ENCODE measurements at places on chromosomes 7 and 10. TPM values are rescaled to one million over a fixed set of nuclear protein-coding genes. Genes with fewer than 3 reads are reported as not detected.

DNA sequence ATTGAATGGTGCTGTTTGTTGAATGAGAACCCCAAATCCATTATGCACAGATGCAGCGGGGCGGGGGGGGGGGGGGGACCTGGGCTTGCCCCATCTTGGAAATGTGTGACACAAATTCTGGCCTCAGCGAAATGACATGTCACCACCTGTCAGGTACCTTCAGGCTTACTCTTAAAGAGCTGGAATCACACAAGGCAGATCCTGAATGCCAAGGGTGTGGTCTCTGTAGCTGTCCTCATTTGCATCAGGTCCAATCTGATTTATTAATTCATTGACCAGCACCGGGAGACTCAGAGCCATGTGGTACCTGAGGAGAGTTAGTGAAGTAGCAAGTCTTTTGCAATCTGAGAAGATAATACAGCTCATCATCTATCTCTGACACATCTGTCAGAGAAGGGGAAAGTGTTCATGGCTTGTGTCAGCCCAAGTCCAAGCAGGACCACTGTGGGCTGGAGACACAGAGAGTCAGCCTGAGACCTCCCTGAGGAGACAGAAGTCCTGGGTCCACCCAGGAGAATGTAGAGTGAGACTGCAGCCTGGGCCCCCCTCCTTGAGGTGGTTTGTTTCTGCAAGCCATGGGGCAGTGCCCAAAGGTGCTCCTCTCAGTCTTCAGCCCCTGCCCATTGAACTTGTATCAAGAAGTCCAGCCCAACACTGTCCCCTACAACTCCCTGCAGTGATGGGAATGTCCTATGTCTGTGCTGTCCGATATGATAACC, 46.7 kb downstream of the ADCYAP1R1 start:
- H3K36me3 ChIP-seq: no peaks in the 10 kb centered on the region
- no peaks in the 10 kb centered on the region for H3K27me3 ChIP-seq
- DNase-seq: no peak
- H3K27ac ChIP-seq: no peak overlapping the region

DNA sequence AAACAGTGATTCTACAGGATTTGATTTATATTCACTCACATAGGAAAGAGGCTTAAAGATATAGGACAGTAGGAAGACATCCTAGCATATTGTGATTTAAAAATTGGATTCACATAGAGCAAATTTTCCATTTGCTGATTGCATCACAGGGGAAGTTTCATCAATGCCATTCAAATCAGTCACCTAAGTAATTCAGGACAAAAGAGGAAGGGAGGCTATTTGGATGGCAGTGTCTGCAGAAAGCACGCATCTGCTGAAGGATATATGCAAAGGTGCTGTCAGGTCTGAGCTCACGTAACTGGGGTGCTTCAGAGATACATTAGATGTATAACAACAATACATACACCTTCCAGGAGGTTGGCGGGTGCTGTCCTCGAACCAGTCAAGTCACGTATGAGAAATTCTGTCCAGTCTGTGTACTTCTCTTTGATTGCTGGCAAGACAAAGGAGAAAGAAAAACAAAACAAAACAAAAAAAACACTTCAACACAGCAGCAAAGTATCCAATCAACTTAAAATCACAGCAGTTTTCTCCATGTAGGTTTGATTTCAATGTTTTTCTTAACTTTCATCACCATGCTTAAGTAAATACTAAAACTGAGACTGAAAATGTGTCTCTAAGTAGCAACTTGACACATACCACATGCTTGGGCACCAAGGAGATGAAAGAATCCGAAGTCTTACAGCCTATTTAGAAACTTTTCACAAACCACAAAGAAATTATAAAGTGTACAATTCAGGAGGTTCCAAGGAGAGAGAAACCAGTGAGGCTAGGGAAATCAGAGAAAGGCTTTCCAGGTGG, 125.1 kb downstream of the SFMBT2 start:
- peaks cover 36% of the 10 kb centered on the region for H3K4me1 ChIP-seq
- peaks cover 22% of the 10 kb centered on the region for H3K36me3 ChIP-seq
- H3K4me3 ChIP-seq: no peak overlapping the region
- no peak for DNase-seq

DNA sequence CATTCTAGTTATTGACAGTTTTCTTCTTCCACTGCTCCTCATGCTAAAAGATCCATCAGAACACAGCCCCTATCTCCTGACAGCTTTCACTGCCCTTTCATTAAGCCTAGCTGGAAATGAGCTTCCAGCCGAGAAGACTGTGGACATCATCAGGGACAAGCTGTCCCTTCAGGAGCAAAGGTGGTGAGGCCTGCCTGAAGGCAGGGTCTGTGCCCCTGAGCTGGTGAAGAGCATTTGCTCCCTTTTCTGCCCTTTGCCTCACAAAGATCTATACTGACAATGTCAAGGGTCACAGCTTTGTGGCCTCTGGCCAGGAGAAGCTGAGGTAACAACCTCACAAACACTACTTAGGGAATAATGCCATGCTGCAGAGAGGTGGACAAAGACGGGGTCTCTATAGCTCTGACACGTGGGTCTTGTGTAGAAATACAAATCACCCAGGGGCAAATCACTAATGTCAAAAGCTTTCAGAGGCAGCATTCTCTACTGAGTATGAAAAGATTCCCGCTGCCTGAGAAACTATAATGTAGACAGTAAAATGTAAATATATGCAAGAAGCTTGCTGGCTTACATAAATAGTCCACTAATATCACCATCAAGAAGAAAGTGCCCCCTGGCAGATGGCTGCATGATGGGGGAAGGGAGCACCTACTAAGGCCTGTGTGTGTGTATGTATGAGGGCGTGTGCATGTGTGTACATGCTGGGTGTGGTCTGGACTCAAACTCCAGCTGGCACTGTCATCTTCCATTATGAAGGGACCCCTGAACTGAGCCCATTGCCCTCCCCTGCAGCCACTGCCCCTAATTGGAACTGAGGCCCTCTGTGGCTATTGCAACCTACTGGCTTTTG, 55.8 kb downstream of the HBP1 start:
- H3K27ac ChIP-seq: no peak overlapping the region
- no peaks in the 10 kb centered on the region for H3K27me3 ChIP-seq
- H3K36me3 ChIP-seq: no peaks in the 10 kb centered on the region
- no peaks in the 10 kb centered on the region for H3K4me1 ChIP-seq
- no peak overlapping the region for H3K4me3 ChIP-seq
- no peak for DNase-seq

DNA sequence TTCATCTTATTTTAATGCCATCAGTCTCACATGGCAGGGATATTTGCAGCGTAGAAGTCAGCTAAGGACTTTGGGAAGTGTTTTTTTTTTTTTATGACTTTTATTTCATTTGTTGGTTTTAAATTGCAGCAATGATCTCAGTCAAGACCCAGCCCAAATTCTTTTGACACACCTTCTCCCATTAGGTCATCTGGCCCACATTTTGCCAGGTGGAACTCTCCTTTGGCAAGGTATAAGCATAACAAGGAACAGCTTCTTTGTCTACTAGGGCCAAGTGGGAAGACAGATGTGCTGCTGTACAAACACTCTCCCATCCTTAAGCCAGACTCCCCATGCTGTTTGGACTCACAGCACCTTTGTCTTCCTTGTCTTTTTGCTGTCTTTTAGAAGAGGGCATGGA, 41.8 kb downstream of the PLEKHA8 start:
- DNase-seq: no peak
- no peaks in the 10 kb centered on the region for H3K4me1 ChIP-seq
- no peak overlapping the region for H3K4me3 ChIP-seq
- no peak overlapping the region for H3K27ac ChIP-seq
- no peaks in the 10 kb centered on the region for H3K27me3 ChIP-seq

- no peak overlapping the region for H3K4me3 ChIP-seq
- no peaks in the 10 kb centered on the region for H3K4me1 ChIP-seq
- H3K27me3 ChIP-seq: no peaks in the 10 kb centered on the region
- no peak overlapping the region for H3K27ac ChIP-seq
- no peak for DNase-seq
Measured at GRCh38 chr7:18799899-18800298, 304.4 kb downstream of the HDAC9 start.

GRCh38 chr10:88089498-88089897, 226.1 kb downstream of the PTEN start:
- H3K4me3 ChIP-seq: no peak overlapping the region
- DNase-seq: no peak
- H3K27ac ChIP-seq: no peak overlapping the region
- H3K4me1 ChIP-seq: peaks cover 35% of the 10 kb centered on the region
- H3K27me3 ChIP-seq: peaks cover 30% of the 10 kb centered on the region

The IMPDH1 gene
- total RNA-seq: 95.8 TPM

The SLC13A4 gene
- total RNA-seq: not detected

The DDC gene
- not detected for total RNA-seq

The AASS gene
- total RNA-seq: 1.0 TPM
